Nephron progenitor cell (in vitro differentiated cells): ENCODE measurements at places on chromosomes 1 and 21.
A peak's percentile ranks its signal among the peaks of the same experiment; 100 is the strongest.

DNA sequence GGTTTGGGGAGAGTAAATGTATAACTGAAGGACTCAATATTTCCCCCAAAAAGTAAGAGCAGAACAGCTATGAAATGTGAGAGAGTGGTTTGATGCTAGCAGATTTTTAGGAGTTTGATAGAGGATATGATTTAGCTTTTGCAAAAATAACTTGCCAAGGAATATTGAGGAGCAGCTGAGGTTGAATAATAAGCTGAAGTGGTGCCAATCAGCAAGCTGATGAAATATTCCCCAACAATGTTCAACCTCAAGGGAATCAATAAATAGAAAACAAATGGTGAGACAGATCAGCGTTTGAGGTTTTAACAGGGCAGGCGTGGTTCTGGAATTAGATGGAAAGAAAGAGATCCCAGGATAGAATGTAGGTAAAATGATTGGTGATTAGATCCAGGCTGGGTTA, 413.4 kb upstream of the ADAMTS5 start:
- DNase-seq, result no peak

- no peak for DNase-seq
Measured at GRCh38 chr1:234529095-234529949, 50.3 kb upstream of the TARBP1 start.

GRCh38 chr1:197178998-197179397, 32.5 kb upstream of the ASPM start:
- no peak for DNase-seq

DNA sequence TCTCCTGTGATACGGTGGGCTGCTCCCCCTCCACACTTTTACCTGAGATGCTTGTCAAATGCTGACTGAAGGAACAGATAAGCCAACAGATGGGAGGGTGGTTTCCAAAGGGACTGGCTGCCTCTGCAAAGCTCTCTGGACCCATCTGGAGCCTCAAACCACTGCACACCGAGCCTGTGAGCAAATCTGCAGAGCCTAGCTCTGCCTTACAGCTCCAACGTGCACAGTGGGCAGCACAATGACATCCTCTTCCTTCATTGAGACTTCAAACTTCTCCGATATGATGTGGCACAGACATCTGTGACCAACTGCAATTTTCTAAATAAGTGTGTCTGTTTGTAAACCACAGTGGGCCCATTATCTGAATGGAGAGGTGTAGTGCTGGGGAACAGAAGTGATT, 26.2 kb upstream of the KNCN start:
- DNase-seq, result no peak

DNA sequence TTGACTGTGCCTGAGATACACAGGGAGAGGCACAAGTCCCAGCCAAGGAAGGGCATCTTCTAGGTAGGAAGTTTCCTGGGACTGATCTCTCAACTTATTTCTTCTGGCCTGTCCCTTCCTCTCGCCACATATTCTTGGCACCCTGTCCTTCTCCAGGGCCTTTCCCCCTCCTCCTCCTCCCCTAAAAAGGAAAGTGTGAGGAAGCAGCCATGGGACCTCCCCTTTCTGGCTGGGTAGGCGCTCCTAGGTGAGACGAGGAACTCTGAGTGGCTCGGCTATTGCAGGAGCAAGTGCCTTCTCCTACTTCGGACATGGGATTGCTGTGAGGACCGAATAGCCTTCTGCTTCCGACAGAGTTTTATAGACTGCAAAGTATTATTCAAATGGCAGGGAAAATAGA, 15.5 kb upstream of the MTARC2 start:
- DNase-seq, result no peak

DNA sequence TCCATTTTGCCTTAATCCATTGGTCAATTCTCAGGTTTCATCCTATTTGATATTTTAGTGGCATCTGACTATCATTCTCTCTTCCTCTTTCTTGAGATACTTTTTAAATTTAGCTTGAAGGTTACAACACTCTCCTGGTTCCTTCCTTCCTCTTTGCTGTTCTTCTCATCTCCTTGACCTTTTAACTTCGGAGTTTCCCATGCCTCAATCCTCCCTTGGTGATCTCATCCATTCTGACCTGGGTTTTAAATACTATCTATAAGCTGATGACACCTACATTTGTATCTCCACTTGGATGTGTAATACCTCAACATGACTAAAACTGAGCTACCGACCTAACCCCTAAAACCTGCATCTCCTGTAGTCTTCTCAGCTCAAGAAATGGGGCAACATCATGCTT, 4.8 kb upstream of the ZNF687 start:
- DNase-seq, result no peak

GRCh38 chr1:229148041-229148671, 122.8 kb upstream of the RAB4A start:
- peak; percentile 52 for DNase-seq

DNA sequence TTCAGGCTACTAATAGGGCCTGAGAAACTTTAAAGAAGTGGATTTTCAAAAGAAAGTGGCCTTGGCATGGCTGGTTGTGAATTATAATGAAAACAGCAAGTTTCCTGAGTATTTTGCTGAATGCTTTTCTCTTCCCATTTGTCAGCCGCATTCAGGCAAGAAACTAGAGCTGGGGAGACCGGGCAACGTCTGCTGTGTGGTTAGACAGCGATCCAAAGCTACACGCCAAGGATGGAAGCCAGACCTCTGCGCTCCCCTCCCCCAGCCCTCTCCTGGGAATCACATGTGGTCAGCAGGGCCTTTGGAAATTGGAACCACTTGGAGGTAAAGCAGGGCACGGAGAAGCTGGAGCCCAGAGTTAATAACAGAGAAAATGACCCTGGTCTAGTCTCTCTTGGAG, 114.1 kb upstream of the CD34 start:
- no peak for DNase-seq

DNA sequence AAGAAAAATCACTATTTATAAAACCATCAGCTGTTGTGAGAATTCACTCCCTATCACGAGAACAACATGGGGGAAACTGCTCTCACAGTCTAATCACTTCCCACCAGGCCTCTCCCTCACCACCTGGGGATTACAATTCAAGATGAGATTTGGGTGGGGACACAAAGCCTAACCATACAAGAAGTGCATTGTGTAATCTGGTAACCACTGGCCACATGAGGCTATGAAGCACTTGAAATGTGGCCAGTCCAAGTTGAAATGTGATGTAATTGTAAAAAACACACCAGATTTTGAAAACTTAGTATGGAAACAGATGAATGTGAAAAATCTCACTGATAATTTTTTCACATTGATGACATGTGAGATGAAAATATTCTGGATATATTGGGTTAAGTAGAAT, 293.8 kb downstream of the TTLL7 start:
- no peak for DNase-seq
